ENCODE measurements at places on chromosomes 7 and 10.

DNA sequence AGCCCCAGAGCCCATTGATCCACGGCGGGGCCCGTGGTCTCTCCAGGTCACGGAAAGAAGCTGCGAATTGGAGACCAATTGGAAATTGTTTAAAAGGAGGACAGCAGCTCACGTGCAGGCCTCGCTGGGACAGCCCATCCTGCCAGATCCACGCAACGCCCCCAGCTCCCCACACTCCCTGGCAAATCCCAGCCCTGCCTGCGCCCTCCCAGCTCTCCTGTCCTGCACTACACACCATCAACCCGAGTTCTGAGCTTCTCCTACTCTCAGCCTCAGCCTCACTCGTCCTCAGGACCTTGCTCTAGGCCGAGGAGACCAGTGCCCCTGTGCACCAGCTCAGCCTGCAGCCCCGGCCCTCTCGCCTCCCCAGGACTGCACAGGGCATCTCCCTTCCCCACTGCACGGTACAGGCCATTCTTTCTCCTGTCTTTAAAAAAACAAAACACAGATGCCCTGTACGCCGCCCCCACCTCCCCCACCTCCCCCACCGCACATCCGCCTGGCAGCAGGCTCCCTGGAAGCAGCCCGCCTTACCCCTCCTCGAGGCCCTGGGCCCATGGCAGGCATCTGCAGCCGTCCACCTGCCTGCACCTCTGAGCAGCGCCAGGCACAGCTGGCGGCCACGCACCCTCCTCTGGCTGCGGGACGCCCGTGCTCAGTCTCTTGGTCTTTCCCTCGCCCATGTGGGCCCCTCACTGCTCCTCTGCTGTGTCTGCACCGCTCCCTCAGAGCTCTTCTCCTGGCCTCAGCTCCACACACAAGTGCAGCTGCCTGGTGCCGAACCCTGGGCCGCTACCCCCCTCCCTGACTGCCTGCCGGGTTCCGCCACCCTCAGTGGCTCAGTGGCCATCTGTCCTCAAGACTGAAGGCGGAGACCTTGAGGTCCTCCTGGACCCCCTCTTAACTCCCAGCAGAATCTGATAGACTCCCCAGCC, 48.5 kb upstream of the SUN1 start:
- DNase-seq: no peak

DNA sequence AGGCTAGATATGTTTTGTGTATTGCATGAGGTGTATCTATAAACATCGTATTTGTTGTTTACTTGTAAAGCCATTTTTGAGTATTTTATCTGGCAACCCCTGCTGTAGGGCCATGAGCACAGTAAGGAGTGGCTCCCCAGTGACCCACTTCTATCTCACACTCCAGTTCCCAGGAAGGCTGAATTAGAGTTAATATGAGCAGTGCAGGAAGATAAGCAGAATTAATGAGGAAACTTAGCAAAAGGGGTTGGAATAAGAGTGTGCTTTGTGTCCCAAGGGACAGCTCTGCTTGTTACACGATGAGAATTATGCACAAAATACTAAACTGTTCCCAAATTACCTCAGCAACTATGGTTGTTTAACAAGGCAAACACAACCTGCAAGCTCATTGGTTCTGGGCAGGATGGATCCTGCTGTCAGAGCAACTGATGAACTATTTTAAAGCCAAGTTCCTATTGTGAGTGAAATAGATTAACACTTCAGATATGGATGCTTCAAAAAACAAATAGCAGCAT, 1005.8 kb downstream of the NRG3 start:
- no peak for DNase-seq

GRCh38 chr7:4066626-4067475, 615.2 kb upstream of the FOXK1 start:
- no peak for DNase-seq

DNA sequence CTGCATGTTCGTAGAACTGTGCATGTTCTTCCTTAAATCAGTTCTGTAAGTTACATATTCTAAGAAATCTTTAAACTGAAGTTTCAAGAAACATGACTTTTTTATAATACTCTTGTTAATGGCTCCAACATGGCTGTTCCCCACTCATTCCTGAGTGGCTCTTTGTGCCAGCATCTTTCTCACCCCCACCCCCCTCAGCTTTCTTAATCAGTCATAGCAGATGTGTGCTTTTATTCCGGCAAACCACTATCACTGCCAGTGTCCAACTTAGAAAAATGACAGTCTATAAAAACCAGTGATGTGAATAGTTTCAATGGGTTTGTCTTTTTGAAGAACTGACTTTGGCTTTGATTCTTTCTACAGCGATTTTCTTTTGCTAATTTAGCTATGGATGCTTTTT, 37.6 kb downstream of the PITRM1 start:
- no peak for DNase-seq

All from C1 segment of cervical spinal cord (tissue), 14 donors.